ENCODE measurements at places on chromosomes 7 and 10.

- no peak for DNase-seq
Measured at GRCh38 chr7:117011419-117012260, 58.3 kb downstream of the ST7 start.

DNA sequence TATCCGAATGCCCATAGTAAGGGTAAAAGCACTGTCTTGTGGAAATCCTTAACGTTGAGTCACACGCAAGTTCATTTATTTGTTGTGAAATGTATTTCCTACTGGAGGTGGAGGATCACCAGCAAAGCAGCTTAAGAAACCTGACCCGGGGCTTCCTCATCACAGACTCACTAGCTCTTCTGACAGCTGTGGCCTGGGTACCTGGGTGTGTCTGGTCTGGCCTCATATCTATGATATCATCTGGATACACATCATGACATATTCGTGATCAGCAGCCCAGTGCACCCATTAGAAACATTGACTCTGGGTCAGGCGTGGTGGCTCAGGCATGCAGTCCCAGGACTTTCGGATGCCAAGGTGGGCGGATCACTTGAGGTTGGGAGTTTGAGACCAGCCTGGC lies 8.8 kb downstream of the DRGX start:
- DNase-seq = peak; percentile 18

GRCh38 chr10:88786032-88786770 lies 16.3 kb upstream of the LIPM start:
- DNase-seq = no peak

GRCh38 chr10:65701168-65701776 lies 1224.6 kb upstream of the LRRTM3 start:
- DNase-seq = no peak

GRCh38 chr10:103598654-103599115 lies 105.2 kb downstream of the NEURL1 start:
- DNase-seq = peak; percentile 15

GRCh38 chr7:47218378-47219176 lies 363.3 kb downstream of the TNS3 start:
- no peak for DNase-seq

GRCh38 chr7:16773884-16774283 lies 20.3 kb downstream of the TSPAN13 start:
- no peak for DNase-seq

- DNase-seq = peak; percentile 40
Measured at GRCh38 chr10:86960003-86960862, 1.8 kb downstream of the SNCG start.

- no peak for DNase-seq
Measured at GRCh38 chr10:127904311-127905000, 2.4 kb upstream of the PTPRE start.

DNA sequence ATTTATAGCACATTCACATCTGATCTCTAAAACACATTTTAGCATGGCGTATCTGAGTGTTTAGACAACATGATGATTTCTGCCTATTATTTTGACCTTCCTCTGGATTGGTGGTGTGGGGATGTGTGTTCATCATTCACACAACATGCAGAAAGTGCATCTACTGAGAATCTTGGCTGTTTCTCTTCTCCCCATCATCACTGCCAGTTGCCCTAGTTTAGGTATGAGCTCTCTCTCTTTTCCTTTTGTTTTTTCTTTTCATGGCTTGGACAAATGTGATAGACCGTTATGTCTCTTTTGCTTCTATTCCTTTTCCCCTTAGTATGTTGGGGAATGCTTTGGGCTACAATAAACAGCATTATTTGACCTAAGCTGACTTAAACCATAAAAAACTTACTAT lies 239.2 kb upstream of the FZD8 start:
- DNase-seq = no peak

GRCh38 chr7:78497728-78498427 lies 699.3 kb downstream of the PHTF2 start:
- no peak for DNase-seq

DNA sequence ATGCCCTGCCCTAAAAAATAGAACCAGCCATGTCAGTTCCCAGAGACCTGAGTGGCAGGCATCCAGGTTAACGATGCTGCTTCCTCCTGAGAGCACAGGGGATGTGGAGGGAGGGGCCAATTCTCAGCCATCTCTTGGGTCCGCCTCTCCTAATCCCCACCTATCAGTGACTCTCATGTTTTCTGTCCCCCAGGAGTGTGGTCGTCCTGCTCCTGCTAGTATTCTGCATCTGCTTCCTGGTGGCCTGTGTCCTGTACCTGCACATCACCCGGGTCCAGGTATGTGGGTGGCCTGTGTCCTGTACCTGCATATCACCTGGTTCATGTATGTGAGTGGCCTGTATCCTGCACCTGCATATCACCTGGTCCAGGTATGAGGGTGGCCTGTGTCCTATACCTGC lies 105.3 kb downstream of the ADCY1 start:
- DNase-seq = no peak

All from CD14-positive monocyte (primary cell).